Right ventricle myocardium inferior (tissue), 1 donor: ENCODE measurements at places on chromosomes 11 and 22.

DNA sequence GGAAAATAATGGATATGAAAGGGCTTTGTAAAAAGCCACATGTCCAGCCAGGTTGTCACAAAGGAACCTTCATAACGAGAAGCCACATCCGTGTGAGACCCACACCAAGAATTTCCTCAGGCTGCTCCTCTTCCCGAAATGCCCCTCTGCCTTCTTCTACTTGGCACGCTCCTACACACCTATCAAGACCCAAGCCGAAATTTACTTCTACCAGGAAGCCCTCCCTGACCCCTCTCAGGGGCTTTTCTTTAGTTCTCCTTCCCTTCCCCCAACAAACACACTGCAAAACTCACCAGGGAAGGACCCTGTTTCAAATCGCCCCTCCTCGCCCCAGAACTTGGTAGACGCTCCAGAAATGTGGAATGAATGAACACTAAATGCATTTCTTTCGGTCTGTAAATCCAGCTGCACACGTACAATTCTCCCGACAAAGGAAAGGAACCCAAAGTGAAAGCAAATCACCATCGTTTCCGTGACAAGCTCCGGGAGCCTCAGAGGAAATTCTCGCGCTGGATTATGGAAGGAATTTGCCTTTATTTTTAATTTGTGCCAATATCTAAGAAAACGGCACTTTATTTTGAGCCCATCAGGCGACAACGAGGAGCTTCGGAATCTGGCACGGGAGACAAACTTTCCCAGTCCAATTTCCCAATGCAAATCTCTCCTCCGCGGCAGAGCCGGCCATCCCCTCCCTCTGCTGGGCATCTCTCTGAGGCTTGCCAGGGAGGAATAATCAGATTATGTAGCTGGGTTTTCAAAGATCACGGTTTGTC, 13.2 kb upstream of the SHISAL1 start:
- DNase-seq: no peak

DNA sequence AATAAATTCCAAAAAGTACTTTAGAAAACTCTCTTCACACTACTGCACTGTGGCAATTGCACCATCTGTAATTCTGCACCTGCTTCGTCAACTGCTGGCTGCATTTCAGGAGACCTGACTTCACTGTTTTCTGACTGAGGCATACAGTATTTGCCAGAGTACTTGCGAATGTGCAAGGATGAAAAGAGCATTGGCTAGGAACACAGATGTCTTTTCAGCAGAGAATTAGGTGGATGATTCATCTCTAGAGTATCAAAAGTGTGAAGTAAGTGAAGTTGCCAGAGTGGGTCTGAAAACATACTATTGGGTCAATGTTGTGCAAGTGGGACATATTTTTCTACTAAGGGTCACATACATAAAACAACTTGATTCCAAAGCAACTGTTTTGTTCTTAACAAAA, 427.5 kb upstream of the CCDC90B start:
- DNase-seq: no peak

DNA sequence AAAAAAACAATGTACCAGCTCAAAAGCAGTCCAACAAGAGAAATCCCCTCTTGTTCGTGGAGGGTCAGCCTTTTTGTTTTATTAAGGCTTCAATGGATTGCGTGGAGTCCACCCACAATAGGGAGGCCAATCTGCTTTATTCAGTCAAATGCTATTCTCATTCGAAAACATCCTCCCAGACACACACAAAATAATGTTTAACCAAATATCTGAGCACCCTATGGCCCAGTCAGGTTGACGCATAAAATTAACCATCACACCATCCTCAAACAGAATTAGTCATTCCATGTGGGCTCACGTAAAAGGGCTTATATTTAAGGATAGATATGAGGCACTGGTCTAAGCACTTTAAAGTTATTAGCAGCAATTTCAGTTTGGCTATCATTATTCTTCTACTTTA, 58.9 kb upstream of the DEUP1 start:
- no peak for DNase-seq

GRCh38 chr22:23210428-23211170, 30.3 kb downstream of the BCR start:
- no peak for DNase-seq
